ENCODE measurements at places on chromosomes 2 and 18.

DNA sequence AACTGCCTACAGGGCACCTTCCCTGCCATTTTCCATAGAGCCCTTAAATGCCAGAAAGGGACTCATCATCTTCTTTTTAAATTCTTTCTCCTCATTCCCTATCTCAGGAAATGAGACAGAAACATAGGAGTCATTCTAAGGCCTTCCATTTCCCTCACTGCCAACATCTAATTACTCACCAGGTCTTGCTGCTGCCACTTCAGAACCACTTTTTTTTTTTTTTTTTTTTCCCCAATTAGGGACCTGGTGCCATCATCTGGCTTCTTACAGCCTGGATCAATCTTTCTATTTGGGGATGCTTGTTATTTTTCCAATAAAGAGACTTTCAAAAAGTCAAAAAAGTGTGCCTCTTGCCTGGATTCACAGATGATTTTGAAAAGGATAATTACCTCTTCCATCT is 373.4 kb downstream of the LPIN1 start:
- no peak for DNase-seq

GRCh38 chr18:3610813-3611212 is 160.8 kb downstream of the TGIF1 start:
- DNase-seq: no peak

DNA sequence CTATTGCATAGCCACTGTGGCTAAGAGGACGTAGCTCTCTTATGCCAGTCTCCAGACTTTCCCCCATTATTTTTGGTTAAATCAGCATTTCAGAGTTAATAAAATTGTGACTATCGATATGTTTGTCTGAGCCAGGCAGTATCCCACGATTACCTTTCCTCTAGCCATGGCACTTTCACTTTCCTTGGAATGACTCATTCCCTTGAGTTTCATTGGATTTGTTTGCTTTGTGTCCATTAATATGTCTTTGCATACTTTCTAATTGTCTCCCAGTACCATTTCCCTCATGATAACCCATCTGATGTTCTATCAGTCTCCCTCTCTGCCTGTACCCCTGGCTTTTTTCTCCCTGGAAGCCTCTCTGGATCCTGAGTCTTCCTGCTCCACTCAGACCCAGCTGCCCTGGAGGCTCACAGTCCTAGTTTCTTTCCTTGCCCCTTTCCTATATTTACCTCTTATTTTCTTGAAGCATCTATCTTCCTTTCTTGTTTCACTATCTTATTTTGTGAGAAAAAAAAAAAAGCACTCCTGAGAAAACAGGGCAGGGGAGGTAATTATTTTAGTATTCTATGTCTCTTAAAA is 126.1 kb downstream of the MTX2 start:
- no peak for DNase-seq

DNA sequence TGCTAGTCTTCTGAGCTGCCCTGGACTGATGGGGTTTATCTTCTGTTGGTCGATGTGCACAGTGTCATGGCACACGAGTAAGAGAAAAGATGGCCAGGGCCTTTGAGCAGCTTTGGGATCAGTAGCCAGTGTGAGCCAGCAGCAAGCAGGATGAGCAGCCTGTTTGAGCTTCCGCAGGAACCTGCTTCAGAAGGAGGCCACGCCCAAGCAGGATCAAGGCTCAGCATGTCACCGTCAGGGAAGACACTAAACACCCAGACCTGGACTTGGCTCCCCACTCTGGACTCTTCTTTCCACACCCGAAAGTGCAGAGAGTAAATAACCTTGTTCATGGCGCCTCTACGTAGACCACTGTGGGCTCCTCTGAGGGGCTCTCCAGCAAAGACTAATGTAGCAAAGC is 25.2 kb upstream of the ASB1 start:
- no peak for DNase-seq

DNA sequence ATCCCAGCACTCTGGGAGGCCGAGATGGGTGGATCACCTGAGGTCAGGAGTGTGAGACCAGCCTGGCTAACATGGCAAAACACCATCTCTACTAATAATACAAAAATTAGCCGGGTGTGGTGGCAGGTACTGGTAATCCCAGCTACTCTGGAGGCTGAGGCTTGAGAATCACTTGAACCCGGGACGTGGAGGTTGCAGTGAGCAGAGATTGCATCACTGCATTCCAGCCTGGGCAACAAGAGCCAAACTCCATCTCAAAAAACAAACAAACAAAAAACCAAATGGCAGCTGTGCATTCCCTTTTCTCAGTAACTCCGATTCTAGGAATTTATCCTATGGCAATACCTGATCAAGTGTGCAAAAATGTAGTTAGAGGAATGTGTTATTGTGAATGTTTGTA is 4.7 kb upstream of the GRHL1 start:
- no peak for DNase-seq

- DNase-seq: no peak
Observed at GRCh38 chr2:132615329-132616085, 54.5 kb downstream of the LYPD1 start.

DNA sequence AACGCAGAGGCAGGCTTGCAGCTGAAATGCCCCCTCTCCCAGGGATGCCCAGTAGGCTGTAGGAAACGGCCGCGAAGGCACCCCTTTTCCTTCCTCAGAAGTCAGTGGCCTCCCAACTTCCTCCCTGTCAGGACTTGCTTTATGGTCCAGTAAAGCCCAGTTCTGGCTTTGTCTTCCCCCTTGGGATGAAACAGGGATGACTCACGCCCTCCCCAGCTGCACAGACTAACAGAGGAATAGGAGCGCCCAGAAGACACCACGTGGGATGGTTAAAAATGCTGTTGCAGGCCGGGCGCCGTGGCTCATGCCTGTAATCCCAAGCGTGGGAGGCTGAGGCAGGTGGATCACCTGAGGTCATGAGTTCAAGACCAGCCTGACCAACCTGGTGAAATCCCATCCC is 6.9 kb downstream of the CREG2 start:
- no peak for DNase-seq

DNA sequence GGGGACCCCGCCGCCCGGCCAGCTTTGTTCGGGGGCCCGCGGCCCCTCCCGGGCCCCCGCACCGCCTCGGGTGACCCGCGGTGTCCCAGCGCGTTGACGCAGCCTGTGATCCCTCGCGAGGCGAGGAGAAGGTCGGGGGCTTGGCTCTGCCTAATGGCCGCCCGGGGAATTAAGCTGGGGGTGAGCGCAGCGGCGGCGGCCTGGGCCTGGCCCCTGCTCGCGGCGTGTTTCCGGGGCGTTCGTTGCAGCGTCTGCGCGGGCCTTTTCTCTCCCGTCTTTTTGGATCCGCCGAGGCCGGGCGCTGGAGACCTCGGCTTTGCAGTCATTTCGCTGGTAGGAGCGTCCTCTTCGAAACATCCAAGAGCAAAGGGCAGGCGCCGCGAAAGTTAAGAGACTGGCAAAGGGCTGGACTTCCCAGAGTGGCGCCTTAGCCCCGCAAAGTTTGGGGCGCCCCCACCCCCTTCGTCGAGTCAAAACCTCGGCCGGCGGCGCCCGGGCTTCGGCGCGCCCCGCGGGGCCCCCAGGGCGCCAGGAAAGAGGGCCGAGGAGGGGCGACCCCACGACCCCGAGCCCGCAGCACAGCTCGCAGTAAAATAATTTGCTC is 1.3 kb downstream of the SALL3 start:
- DNase-seq: no peak

- DNase-seq: no peak
Observed at GRCh38 chr2:69390471-69390870, 3.4 kb upstream of the GFPT1 start.

- peak; percentile 17 for DNase-seq
Observed at GRCh38 chr2:23375448-23375847, 9.5 kb upstream of the KLHL29 start.

DNA sequence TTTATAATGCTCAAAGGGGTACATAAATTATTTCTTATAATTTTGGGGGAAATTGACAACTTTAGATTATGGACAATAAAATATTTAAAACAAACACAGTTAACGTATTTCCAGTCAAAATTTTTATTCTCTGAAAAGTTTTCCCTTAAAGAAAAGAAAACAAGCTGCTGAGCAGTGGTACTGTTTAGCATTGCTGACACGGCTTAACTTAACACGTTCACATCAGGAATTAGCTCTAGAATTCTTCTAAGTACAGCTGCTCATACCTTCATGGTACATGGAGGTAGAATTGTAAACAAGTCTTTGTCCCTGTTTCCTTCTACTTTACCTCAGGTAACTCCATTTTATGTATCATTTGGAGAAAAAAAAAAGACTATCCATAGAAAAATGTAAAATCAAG is 2.0 kb downstream of the SLC38A11 start:
- no peak for DNase-seq
